ENCODE measurements at places on chromosomes 2 and 18. TPM values are rescaled to one million over a fixed set of nuclear protein-coding genes. Genes with fewer than 3 reads are reported as not detected.

DNA sequence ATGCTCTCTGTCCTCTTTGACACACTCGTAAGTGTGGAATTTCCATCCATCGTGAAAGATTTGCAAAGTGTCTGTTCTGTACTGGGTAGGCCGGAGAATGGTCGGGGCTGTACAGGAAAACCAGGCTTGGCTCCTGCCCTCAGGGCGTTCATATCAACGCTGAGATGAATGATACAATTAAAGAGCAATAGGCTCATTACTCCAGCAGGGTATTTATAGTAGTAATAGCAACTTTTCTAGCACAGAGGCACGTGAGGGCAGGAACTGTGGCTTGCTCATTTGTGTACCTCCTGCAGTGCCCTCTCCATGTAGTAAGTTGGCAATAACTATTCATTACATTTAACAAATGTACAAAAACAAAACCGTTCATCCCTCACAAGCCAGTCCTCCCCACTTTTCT lies 5.3 kb upstream of the NCK2 start:
- DNase-seq = no peak

GRCh38 chr2:77778917-77779316 lies 256.7 kb upstream of the LRRTM4 start:
- DNase-seq = no peak

DNA sequence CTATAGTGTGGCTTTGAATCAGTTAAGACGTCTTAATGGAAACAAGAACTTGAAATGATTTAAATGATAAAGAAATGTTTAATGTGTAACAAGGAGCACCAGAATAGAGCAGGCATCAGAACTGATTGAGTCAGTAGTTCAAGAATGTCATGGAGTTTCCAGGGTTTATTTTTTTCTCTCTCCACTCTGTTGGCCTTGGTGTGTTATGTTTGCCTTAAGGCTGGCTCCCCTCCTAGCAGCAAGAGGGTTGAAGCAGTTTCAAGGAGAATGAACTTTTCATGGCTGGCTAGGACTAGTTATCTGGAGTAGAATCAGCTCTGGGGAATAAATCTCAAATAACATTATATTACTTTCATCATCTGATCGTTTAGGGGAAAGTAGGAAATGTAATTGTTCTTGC lies 13.4 kb upstream of the GLS start:
- peak; percentile 62 for DNase-seq

DNA sequence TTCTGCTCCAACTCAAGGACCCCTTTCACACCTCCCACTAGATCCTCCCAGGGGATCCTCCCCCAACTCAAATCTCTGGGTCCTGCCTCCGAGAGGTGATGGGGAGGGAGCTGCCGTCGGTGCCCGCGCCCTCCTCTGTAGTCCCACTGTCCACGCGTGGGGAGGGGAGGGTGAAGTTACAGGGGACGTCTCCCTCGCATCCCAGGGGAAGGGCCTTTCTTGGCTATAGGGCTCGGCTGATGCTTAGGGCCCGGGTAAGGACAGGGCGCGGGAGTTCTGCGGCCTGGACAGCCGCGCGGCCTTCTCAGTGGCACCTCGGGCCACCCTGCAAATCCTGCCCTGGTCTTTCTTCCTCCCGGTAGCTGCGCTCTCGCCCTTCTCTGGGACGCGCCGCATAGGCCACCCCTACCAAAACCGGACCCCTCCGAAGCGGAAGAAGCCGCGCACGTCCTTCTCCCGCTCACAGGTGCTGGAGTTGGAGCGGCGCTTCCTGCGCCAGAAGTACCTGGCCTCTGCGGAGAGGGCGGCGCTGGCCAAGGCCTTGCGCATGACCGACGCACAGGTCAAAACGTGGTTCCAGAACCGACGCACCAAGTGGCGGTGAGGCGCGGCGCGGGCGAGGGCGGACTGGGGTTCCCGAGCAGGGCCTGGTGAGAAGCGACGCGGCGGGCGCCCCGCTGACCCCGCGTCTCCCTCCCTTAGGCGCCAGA lies 1.2 kb downstream of the TLX2 start:
- no peak for DNase-seq

GRCh38 chr2:205593891-205594290 lies 88.4 kb upstream of the NRP2 start:
- no peak for DNase-seq

DNA sequence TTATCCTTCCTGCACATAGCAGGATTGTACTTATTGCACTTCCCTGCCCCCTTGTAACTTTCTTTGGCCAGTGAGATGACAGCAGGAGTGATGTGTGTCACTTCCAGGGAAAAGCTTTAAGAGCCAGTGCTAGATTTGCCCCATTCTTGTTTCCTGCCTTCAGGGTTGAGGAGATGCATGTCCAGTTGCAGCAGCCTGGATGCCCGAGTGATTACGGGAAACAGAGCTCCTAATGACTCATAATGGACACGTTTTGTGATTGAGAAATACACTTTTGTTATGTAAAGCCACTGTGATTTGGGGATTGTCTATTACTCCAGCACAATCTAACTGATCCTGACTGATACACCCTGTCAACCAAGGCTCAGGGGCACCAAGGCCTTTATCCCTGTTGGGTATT lies 5.0 kb upstream of the TET3 start:
- no peak for DNase-seq

GRCh38 chr18:52992041-52992440 lies 652.0 kb downstream of the DCC start:
- DNase-seq = no peak

DNA sequence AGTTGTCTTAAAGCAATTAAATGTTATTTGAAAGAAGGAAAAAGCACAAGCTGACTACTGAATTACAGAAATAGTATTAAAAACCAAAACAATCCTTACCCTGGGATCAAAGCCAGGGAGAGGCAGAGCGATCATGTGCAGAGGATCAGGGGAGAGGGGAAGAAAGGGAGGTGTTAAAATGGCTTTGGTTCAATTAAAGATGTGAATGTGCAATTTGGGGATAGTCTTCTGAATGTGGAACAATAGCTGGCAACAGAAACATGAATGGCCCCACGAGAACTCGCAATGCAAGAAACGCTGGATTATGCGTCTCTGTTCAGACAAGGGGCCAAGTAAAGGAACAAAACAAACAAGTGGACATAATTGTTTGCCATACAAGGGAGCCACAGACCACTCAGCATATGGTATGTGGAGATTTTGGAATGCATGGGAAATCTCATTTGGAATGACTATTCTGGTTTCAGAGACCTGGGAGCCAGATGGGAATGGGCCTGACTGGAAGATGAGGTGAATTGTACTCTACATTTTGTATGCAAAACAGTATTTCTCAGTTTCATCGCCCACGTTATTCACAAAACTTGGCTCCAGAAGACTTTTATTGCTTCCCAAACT lies 155.4 kb downstream of the SLC4A3 start:
- no peak for DNase-seq

DNA sequence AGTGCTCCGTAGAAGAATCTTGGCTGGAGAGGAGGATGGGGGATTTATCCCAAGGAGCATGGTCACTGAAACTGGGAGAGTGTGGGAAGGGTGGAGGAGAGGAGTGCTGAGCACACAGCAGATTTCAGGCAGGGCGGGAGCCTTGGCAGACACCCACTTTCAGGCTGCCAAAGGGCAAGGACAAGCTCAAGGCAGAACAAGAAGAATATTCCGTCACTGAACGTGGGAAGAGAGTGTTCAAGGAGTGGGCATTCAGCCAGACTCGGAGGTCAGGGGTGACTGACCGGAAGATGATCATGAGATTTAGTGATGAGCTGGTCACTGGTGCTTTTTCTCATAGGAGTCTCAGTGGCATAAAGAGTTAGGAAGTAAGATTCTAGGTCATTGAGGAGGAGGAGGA lies 136.2 kb upstream of the RASGRP3 start:
- no peak for DNase-seq

DNA sequence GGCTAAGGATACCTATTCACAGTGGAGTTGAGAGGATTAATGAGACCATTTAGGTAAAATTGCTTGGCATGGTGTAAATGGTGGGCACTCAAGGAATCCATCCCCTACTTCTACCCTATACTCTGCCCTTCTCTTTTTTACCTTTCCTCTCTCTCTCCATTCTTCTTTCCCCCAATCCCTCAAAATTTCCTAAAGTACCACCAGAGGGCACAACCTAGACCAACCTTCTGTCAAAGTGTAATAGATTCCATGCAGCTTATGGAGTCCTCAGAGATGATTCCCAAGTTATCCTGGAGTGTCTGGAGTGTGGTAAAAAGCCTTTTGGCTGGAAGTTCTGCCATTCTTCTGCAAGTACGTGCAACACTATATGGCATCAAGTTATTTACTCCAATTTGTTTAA lies 33.0 kb upstream of the CCDC195 start:
- DNase-seq = no peak

DNA sequence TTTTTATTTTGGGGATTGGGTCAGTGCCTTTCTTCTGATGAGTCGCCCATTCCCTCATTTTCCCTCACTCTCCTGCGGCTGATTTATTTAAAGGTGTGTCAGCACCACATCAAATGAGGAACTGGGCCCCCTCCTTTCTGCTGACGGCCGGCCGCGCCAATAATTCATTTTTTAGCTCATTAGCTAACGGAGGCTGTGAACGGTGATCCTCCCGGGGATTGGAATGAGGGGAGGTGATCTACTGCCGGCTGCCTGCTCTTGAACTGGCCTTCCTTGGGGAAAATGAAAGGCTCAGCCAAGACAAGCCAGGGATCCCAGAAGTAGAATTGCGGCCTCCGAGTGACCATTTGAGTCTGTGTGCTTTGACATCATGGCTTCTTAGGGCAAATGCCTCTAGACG lies 54.2 kb downstream of the GBX2 start:
- no peak for DNase-seq

DNA sequence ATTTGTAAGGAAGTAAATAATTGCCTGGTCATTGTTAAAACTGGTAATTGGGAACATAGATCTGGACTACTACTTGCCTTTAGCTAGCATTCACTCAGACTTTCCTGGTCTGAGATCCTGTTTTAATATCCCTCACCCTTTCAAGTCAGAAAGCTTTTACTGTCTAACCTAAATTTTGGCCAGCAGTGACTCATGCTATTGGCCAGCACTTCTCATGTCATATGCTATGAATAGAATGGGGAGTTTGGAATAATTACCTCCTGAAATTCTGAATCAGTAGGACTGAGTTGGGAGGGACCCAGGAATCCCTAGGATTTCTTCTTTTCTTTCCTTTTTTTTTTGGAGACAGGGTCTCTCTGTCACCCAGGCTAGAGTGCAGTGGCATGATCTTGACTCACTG lies 19.3 kb downstream of the STK36 start:
- no peak for DNase-seq

GRCh38 chr2:125456693-125457363 lies 1199.1 kb upstream of the GYPC start:
- DNase-seq = peak; percentile 1

DNA sequence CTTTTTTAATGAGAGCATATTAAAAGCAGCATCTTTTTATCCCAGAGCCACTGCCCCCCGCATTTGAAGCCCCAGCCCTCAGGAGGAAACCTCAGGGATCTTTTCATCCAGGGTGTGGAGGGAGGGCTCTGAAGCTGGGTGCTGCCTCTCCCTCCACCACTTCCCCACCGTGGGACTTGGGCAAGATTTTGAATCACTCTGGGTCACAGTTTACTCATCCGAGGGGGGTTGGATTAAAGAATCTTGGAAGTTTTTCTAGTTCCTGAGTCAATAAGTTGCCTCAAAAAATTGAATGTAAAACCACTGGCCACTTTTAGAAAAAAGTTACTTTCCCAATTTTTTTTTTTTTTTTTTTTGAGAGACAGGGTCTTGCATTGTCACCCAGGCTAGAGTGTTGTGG lies 62.0 kb upstream of the ANKRD44 start:
- DNase-seq = no peak

- no peak for DNase-seq
Measured at GRCh38 chr18:57863706-57864105, 60.6 kb upstream of the ATP8B1 start.

The VIT gene
- total RNA-seq = 3.9 TPM

The ESPNL gene
- total RNA-seq = 5.5 TPM

The CXCR2 gene
- 1.7 TPM for total RNA-seq

The ATP8B1 gene
- total RNA-seq = 29.6 TPM

The GKN1 gene
- not detected for total RNA-seq

The TCF23 gene
- 1.7 TPM for total RNA-seq

The AQP12B gene
- 0.96 TPM for total RNA-seq

The UGT1A3 gene
- not detected for total RNA-seq
